ENCODE measurements at places on chromosomes 2 and 18. TPM values are rescaled to one million over a fixed set of nuclear protein-coding genes. Genes with fewer than 3 reads are reported as not detected.

GALM gene
- 46.8 TPM for total RNA-seq

GRCh38 chr2:75465317-75465984, 95.3 kb downstream of the EVA1A start:
- DNase-seq: no peak

DNA sequence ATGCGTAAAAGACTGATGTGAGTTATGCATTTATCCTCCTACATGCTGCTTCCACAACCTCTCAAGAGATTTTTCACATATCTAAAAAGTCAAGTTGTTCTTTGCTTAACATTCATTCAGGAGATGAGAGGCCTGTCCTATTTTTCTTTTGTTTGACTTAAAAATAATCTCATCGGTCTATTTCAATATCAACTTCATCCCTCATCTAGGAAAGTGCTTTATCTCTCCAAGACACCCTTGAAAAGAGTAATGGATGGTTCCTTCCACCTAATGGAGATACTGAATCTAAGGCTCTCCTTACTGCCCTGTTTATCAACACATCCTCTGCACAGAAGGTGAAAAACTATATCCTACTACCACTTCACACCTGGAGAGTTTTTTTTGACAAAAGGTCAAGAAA, 2.4 kb downstream of the NFE2L2 start:
- DNase-seq: no peak

RAX gene
- not detected for total RNA-seq

LTBP1 gene
- total RNA-seq: 3.7 TPM

DNA sequence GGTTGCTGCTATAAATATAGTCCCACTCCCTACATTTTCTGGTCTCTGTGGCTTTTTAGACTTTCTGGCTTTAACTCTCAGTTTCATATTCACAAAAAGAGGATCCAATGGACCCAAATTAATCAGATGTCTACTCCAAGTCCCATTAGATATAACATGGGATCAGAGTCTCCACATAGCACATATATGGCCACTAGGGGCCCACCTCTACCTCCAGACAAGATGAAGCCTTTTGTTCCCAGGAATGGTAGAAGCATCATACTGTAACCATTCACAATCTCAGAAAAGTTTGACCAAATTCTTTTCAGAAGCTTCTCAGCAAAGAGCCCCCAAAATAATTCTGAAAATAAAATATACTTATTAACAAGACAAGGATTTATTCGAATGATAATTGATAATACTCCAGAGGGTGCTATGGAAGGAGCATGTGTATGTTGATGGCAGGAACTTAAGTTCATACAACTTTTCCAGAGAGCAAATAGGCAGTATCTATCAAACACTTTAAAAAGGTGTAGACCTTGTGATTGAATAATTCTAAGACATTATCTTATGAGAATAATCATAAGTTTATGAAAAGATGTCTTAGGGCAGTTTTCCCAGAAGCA, 382.3 kb upstream of the CRIM1 start:
- no peak for DNase-seq

ANKRD53 gene
- total RNA-seq: 0.94 TPM

GRCh38 chr2:28046921-28047320, 156.4 kb downstream of the BABAM2 start:
- DNase-seq: no peak

NOSTRIN gene
- not detected for total RNA-seq

DNA sequence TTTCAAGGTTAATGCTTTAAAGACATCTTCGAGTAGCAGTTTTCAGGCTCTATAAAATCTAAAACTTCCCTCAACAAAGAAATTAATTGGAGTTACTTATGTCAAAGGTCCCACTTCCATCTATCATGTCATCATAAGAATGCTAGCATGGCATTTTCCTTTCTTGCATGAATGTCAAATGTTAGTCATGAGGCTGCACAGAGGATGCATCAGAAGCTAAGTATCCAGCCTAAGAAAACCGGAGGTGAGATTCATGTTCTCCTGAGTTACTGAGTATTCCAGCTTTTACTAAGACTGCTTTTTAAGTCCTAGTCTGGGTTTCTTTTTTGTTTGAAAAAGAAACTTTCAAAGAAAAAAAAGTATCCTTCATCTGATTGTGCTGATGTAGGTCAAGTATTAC, 130.6 kb upstream of the CDH19 start:
- no peak for DNase-seq

DNA sequence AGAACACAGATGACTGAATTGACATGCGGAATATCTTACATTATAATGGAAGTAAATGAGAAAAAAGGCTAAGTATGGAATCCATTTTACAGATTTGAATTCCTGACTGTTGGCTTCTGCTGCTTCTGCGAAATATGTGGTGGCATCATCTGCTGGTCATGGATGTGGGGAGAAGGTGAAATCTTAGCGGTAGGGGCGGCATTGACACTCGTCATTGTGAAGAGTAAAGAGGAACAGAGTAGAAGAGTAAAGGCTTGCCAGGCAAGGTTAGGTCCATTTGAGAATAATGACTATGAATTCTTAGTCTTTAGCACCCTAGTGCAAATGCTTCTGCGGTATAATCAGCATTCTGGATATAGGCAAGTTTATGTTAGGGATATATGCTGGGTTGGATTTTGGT, 32.4 kb downstream of the ACTR3 start:
- no peak for DNase-seq

CD226 gene
- 65.1 TPM for total RNA-seq

- DNase-seq: no peak
These were observed 2.2 kb upstream of the PARD3B start for GRCh38 chr2:204542982-204543608.

GRCh38 chr2:30359644-30360167, 87.3 kb upstream of the LCLAT1 start:
- no peak for DNase-seq

- no peak for DNase-seq
These were observed 756.7 kb downstream of the SOCS6 start for GRCh38 chr18:71045331-71046065.

SCLY gene
- total RNA-seq: 16.0 TPM
